ENCODE measurements at places on chromosomes 1 and 21.

GRCh38 chr1:941588-942383, 17.3 kb downstream of the NOC2L start:
- DNase-seq, result no peak

DNA sequence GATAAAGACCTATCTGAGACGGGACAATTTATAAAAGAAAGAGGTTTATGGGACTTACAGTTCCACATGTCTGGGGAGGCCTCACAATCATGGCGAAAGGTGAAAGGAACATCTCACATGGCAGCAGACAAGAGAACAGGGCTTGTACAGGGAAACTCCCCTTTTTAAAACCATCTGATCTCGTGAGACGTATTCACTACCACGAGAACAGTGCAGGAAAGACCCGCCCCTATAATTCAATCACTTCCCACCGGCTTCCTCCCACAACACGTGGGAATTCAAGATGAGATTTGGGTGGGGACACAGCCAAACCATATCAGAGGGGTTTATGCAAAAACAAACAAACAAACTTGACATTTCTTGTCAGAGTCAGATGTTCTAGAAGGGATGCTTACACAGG, 89.7 kb downstream of the PLPP3 start:
- DNase-seq, result no peak

GRCh38 chr21:37028570-37028969, 22.1 kb downstream of the RIPPLY3 start:
- no peak for DNase-seq

- peak; percentile 20 for DNase-seq
Observed at GRCh38 chr21:17901458-17902079, 82.4 kb upstream of the C21orf91 start.

DNA sequence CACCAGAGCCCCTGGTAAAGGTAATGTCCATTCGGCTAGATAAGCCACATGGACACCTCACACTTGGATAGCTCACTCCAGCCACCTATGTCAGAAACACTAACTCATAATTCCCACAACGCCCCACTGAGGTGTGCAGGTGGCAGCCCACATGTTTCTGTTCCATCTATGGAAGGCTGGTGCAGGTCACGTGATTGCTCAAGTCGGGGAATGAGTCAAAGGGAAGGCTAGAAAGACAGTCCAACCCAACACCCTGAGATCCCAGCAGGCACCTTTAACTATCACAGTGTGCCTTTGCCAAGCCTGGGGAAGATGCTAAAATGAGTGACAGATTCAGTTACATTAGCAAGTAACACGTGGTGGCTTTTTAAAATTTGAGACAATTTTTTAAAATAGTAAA, 45.3 kb upstream of the KCNE1 start:
- no peak for DNase-seq

DNA sequence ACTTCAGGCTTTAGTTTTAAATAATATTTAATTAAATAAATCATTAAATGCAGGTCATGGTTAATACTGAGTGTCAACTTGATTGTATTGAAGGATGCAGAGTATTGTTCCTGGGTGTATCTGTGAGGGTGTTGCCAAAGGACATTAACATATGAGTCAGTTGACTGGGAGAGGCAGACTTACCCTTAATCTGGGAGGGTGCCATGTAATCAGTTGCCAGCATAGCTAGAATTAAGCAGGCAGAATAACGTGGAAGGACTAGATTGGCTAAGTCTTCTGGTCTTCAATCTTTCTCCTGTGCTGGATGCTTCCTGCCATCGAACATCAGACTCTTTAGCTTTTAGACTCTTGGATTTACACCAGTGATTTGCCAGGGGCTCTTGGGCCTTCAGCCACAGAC, 85.3 kb downstream of the MAP3K21 start:
- no peak for DNase-seq

GRCh38 chr1:199762572-199762971, 264.9 kb upstream of the NR5A2 start:
- no peak for DNase-seq

- no peak for DNase-seq
Observed at GRCh38 chr1:203601716-203602309, 24.8 kb upstream of the ATP2B4 start.

DNA sequence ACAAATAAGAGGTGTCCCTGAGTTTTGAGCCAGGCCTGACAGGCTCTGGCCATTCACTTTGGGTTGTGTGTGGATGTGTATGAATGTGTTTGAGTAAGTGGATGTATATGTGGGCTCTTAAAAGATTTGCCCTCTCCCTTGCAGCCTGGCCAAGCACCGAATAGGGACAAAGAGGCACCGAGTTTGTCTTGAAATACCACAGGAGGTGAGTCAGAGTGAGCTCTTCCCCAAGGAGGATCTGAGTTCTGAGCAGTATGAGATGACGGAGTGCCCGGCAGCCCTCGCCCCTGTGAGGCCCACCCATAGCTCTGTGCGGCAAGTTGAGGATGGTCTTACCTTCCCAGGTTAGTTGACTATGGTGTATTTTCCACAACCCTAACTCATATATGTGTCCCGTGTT, 19.0 kb downstream of the KDM4A start:
- no peak for DNase-seq

- DNase-seq, result no peak
Observed at GRCh38 chr1:116496380-116496779, 74.4 kb downstream of the CD58 start.

- DNase-seq, result no peak
Observed at GRCh38 chr1:221449801-221450470, 292.0 kb downstream of the DUSP10 start.

GRCh38 chr1:39391691-39392679, 99.5 kb upstream of the BMP8A start:
- no peak for DNase-seq

GRCh38 chr1:69502991-69503390, 64.7 kb upstream of the LRRC7 start:
- DNase-seq, result no peak

GRCh38 chr1:232620356-232620969, 9.5 kb downstream of the SIPA1L2 start:
- no peak for DNase-seq

GRCh38 chr1:191729742-191730141, 428.5 kb upstream of the RGS18 start:
- DNase-seq, result no peak

DNA sequence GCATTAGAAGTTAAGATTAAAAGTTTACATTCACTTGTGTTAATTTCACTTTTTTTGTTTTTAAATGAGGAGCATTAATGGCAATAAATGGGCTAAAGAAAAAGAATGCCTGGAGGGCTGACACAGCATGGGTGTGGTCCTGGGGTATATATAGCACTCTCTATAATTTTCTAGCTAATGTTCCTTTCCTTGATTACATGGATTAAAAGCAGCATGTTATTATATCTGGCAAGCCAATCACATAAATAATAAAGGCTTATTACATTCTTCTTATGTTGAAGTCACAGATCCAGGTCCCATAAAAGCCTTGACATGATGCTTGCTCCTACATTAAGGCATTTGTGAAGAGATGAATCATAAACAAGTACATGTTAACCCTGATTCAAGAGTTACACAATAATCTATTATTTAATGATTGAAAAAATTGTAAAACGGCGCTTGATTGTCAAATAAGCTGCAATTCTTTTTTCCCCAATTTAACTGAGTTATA, 91.4 kb downstream of the LYPLAL1 start:
- DNase-seq, result no peak

- no peak for DNase-seq
Observed at GRCh38 chr1:56065729-56066128, 513.6 kb downstream of the PLPP3 start.

DNA sequence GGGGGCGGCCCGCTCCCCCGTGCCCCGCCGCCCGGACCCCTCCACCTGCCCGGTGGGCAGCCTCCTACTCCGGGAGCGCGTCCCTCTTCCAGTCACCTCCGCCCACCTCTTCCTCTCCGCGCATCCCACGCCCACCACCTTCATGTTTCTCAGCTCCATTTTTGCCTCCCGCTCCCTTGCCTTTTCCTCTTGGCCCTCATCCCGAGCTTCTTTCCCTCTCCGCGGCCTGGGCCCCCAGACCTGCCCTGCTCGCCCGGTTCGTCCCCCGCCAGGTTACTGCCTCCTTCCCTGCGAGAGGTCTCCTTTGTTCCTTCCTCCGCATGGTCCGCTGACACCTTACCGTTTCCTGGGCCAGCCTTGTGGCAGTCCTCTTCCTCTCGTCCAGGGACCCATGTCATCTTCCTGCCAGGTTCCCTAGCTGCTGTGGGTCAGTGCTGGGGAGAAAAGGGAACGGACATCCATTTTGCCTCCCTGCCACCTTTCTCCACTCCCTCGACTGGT, 563 bp downstream of the QSOX1 start:
- DNase-seq, result peak; percentile 46

DNA sequence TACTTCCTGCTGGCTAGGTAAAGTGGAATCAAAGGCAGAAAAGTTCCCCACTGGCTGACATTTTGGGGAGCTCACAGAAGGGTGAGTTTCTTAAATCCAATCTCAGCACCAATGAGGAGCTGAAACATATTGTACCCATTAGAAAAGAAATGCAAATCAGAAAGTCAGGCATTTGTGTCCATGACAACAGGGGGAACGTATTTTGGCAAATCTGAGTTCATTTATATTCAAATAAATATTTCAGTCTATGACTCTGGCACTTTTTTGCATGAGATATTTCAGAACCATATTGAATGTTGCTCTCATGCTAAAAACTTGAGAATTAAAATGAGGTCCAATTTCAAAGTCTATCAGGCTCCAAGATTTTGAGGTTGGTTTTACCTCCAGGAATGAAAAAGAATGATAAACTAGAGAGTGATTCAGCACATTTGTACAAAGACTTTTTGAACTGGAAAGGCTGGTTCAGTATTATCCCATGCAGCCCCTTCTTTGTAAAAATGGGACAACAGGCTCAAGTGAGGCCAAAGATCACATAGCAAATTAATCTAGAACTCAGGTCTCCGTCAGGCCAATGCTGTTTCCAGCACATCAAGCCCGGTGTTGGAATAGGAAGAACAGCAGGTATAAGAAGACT, 202.2 kb downstream of the RRAGC start:
- DNase-seq, result no peak
